Naive thymus-derived CD8-positive, alpha-beta T cell (primary cell): ENCODE measurements at places on chromosomes 6 and 20.

DNA sequence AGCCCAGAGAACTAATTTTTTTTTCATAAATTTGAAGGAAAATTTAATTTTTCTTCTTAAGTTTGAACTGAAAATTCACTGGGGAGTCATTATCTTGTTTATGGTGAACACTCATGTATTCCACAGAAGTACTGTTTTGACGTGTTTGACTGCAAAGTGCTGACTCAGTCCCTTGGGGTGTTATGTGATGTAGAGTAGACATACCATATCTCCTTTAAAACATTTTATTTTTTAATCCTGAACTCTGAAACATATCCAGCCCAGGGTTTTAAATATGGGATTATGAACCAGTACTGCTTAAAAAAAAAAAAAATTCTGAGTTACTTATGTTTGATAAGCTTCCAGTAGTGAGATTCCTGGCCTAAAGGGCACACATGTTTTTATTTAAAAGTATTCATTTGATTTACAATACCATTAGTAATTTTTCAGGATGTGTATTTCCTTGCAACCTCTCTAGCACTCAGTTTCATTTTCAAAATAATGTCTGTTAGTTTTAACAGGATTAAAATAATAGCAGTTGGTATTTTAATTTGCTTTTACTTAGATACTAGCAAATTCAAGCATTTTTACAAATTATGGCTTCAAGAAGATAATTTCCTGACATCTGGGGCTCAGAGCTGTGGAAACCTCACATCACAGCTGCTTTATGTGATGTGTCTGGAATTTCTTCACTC is 81.7 kb upstream of the PDE10A start:
- no peaks in the 10 kb centered on the region for H3K36me3 ChIP-seq
- no peak overlapping the region for H3K4me3 ChIP-seq
- no peak overlapping the region for H3K27ac ChIP-seq

DNA sequence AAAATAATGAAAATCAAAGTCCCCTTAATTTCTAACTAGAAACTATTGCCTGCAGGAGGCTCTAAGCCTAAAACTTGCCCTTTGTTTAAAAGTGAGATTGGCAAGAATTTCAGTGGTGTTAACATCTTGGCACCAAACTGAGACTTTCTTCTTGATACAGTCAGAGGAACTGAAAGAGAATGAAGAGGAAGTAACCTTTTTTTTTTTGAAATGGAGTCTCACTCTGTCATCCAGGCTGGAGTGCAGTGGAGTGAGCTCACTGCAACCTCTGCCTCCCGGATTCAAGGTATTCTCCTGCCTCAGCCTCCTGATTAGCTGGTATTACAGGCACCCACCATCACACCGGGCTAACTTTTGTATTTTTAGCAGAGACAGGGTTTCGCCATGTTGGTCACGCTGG is 3.6 kb downstream of the DOP1A start:
- H3K36me3 ChIP-seq = peaks cover 22% of the 10 kb centered on the region
- peaks cover 25% of the 10 kb centered on the region for H3K4me1 ChIP-seq
- H3K27ac ChIP-seq = no peak overlapping the region
- no peak for DNase-seq
- H3K4me3 ChIP-seq = no peak overlapping the region
- no peaks in the 10 kb centered on the region for H3K27me3 ChIP-seq

GRCh38 chr6:85672050-85672449 is 29.4 kb upstream of the SYNCRIP start:
- no peak overlapping the region for H3K27ac ChIP-seq
- H3K4me3 ChIP-seq = no peak overlapping the region
- no peaks in the 10 kb centered on the region for H3K27me3 ChIP-seq
- DNase-seq = no peak

DNA sequence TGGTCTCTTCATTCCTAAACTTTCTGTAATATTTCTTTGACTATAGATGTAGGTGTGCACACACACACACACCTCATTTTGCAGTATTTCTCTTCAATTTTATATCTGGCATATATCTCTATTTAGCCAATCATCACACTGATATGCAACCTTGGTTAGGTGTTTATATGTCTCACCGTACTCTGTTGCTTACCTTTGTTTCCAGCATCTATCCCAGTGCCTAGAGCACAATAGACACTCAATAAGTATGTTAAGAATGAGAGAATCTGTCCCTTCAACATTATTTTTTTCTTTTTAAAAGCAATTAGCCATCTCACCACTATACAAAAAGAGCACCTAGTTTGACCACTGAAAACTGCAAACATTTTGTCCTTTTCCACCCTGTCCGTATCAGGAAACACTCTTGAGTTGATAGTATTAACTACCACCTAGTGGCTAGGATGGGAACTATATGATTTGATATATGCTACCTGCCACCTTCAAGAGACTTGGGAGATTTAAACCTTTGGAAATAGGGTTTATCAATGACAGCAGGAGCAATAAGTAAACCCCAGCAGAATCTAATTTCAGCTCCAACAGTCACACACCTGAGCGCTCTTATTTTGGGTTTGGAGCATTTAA is 48.7 kb upstream of the RSPO3 start:
- H3K4me3 ChIP-seq = no peak overlapping the region
- no peaks in the 10 kb centered on the region for H3K4me1 ChIP-seq
- H3K27ac ChIP-seq = no peak overlapping the region
- peaks cover 17% of the 10 kb centered on the region for H3K27me3 ChIP-seq
- DNase-seq = no peak
- no peaks in the 10 kb centered on the region for H3K36me3 ChIP-seq

- no peak overlapping the region for H3K4me3 ChIP-seq
- H3K4me1 ChIP-seq = no peaks in the 10 kb centered on the region
- H3K36me3 ChIP-seq = no peaks in the 10 kb centered on the region
Observed at GRCh38 chr20:57240581-57241362, 25.7 kb downstream of the BMP7 start.
